Mesenteric fat pad (tissue), 1 donor: ENCODE measurements at places on chromosomes 16 and 17. TPM values are rescaled to one million over a fixed set of nuclear protein-coding genes. Genes with fewer than 3 reads are reported as not detected.

OR1A1 gene
- total RNA-seq: not detected

CIITA gene
- 10.0 TPM for total RNA-seq

INCA1 gene
- total RNA-seq: 0.71 TPM

ARL5C gene
- not detected for total RNA-seq

HS3ST2 gene
- 14.4 TPM for total RNA-seq

AOC2 gene
- total RNA-seq: 10.5 TPM

GRCh38 chr16:81626181-81626674, 152.9 kb upstream of the PLCG2 start:
- no peak for DNase-seq

- no peak for DNase-seq
These were observed 65.1 kb downstream of the NUP93 start for GRCh38 chr16:56795011-56795410.

DNA sequence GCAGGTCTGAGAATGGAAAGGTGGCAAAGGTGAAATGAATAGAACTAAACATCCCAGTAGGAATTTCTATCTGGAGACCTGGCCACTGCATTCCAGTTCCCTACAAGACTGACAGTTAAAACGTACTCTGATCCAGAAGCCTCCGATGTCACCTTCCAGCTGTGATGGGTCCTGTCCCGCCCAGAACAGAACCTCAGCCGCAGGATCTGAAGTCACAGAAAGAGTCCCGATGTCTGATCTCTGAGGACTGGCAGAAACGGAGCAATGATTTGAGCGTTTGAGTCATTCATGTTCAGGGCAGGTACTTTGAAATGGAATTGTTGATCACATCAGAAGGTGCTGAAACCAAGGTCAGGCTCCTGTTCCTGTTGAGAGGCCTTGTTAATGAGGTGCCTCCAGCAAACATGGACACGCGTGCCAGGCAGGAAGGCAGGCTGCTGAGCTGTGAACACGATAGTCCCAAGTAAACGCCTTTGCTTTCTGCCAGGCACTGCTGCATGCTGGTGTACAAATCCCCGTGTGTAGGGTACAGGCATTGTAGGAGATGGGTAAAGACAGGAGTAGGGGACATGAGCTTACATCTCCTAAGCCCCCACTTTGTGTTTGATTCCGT, 61.4 kb downstream of the VAT1L start:
- no peak for DNase-seq

- DNase-seq: no peak
These were observed 563 bp downstream of the METRNL start for GRCh38 chr17:83079766-83080578.

DNA sequence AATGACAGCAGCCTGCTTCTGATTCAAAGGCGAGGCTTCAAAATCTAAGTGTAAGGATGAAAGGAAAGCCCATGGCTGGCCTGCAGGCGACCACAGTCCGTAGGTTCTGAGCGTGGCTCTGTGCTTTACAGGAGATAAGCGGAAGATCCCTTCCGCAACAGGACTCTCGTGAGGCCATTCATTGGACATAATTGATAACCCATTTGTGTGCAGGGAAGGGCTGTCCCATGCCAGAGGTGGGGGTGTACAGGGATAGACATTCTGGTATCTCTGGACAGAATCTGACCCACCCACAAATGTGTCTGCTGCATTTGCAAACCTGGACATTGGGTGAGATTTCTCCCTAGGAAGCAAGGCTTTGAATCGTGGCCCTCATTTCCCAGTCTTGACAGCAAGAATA, 4.0 kb downstream of the CYB561 start:
- no peak for DNase-seq

GRCh38 chr17:16214190-16215001, 938 bp downstream of the NCOR1 start:
- no peak for DNase-seq

GRCh38 chr16:10761373-10761772, 17.7 kb downstream of the NUBP1 start:
- no peak for DNase-seq

DNA sequence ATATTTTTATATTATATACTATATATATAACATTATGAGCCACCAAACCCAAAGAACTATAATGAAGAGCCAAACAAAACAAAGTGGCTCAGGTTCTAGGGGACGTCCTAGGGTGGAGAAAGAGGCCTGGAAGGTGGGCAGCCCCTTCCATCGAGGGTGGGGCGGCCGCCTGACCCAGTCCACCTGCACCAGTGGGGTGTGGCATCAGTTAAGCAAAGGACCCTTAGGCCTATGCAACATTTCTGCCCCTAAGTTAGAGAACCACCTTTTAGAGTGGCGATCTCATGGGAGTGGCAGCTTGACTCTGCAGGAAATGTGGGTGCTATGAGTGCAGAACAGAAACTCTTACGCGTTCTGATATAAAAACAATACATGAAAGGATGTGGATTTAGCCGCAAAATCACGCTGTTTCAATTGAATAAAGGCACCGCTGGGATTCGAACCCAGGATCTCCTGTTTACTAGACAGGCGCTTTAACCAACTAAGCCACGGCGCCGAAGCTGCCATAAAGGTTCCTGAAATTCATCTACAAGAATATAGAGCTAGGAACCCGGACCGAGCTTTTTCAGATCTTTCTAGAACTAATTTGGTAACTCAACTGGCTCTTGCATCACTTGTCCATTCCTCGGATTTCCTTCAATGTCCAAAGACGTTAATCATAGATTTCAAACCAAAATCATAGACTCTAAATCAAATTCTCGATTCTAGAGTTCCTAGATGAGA, 15.6 kb upstream of the AURKB start:
- no peak for DNase-seq

DNA sequence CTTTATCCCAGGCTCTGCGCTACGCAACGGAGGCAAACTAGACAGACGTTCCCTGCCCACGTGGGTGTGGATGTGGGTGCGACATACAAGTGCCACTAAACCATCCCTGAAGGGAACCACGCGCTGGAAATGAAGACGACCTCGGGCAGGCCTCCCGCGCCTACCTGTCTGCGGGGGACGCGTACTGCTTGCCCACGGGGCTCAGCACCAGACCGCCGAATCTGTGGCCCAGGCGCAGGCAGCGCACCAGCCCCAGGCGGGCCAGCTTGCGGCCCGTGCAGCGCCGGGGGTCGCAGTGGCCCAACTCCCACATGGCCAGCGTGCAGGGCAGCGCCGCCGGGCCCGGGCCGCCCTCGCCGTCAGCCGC, 480 bp downstream of the TSR3 start:
- DNase-seq: no peak

DNA sequence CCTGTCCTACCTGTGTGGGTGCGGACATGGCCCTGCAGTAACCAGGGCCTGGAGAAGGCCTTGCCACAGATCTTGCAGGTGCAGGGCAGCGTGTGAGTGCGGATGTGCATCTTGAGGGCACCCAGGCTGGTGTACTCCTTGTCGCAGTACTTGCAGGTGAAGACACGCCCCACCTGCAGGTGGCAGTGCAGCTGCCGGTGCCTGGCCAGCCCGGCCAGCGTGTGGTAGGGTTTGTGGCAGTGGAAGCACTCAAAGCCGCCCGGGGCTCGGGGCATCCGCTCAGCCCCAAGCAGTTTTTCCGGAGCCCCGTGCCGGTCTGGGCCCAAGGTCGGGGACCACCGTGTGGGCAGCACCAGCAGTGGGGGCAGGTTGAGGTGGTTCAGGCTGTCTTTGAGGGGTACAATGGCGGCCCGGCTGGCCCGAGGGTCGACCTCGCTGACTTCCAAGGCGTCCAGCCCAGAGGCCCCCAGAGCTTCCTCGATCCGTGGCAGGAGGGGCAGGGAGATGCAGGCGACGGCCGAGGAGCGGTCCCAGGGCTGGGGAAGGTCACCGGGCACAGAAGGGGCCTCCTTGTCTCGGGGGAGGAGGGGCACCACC, 5.1 kb downstream of the SNAI3 start:
- DNase-seq: no peak

GRCh38 chr17:57484081-57484666, 227.9 kb downstream of the MSI2 start:
- no peak for DNase-seq

DNA sequence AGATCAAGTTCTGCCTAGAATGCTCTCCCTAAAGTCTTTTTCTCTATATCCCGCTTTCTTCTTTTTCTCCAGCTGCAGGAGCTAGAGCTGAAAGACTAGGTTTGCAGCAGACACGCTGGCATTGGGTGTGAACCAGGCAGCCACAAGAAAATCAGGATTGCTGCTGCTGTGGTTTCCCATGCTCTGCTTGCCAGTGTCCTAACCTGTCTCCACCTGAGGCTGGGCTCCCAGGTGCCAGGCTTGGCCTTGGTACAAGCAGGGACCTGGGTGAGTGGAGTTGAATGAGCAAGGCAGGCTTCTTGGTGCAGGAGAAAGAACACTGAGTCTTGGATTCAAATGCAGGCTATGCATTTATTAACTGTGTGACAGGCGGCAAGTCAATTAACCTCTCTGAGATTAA, 440.3 kb upstream of the MAF start:
- no peak for DNase-seq

DNA sequence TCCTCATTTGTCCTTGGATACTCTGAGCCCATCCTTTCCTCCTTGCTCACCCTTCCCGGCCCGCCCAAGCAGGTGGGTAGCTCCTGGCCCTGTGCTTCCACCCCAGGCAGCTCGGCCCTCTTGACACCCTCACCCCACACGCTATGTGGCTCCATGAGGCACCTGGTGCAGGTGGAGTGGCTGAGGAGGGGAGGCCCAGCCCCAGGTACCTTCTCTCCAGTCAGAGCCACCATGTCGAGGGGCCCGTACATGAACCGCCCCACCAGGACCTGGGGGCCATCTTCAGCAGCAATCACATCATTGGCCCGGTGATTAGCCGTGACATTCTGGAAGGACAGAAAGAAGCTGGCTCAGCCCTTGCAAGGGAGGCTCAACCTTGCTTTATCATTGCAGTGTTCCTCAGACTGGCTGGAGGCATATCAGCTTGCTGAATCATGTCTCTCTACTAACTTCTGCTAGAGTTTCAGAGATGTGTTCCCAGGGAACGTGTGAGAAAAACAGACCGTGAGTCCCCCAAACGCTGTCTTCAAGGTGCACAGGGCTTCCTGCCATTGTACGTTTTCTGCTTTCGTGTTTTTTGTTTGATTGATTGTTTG, 20.3 kb downstream of the PIMREG start:
- no peak for DNase-seq

- no peak for DNase-seq
These were observed 606.0 kb upstream of the RBFOX1 start for GRCh38 chr16:6726621-6727020.

- DNase-seq: no peak
These were observed 10.7 kb downstream of the CHST4 start for GRCh38 chr16:71536752-71537499.

DNA sequence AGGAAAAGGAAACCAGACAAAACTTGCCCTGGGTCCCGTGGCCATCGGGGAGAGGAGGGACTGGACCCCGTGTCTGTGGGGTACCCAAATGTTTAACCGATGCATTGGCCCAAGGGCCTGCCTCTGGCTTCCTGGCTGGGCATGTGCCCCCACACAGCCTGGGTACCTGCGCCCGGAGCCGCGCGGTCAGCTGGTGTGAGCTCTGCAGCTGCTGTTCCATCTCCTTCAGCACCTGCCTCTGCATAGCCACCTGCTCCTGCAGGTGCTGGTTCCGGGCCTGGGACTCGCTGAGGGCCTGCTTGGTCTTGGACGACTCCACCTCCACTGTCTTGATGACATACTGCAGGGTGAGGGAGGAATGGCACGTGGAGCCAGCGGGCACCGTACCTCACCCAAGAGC, 31.9 kb downstream of the KIFC3 start:
- no peak for DNase-seq
